ENCODE measurements at places on chromosomes 12 and 14.

- DNase-seq: no peak
Observed at GRCh38 chr12:104022786-104023185, 27.2 kb downstream of the GLT8D2 start.

DNA sequence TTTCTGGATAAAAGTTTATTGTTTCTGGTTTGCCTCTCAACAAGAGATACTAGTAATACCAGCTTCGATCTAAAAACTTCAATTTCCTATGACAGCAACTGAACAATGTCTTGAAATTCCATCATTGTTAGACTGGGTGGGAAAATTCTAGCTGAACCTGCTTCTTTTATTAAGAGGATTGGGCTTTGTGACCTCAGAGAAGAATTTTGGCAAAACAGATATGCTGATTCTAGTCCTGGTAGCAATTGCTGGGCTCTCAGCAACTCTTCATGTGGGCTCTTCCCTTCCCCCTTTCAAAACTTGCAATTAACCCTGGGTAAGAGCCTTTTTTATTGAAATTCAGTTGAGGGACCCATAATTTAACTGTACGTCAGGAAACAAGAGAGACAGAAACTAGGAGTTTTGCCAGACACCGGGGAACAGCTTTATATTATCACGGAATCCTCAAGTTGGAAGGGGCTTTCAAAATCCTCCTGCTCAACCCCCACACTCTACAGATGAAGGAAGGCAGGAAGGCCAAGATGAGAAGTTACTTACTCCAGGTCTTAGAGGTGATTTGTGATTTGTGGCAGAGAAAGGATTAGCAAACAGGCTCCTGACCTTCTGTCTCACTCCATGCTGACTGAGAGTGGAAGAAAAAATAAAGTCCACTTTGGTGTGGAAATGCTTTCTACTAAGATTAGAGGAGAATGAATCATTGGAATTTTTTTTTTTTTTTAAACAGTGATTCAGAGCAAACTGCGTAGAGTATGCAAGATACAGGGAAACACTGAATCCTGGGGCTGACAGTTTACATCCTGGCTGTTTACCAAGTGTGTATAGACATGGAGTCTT is 239.0 kb upstream of the ATP2B1 start:
- no peak for DNase-seq

DNA sequence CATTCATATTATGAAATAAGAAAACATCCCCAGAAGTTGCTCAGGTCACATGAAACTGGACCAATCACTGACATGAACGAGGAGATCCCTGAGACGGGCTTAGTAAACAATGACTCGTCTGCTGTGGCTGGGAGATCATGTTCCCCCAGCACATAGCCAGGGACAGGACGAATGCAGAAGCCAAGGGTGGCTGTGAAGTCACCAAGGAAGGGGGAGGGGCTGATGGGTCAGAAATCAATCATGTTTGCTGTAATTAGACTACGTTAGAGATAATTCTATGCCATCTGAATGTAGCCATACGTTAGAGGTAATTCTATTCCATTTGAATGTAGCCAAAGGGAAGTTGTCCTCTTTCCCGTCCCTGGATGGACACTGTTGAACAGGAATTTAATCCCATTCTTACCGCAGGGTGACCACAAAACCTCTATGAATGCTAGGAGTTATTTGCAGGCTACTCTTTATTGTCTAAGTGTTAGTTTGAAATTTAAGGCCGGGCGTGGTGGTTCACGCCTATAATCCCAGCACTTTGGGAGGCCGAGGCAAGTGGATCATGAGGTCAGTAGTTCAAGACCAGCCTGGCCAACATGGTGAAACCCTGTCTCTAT is 332.9 kb downstream of the TMEM132D start:
- DNase-seq: no peak

DNA sequence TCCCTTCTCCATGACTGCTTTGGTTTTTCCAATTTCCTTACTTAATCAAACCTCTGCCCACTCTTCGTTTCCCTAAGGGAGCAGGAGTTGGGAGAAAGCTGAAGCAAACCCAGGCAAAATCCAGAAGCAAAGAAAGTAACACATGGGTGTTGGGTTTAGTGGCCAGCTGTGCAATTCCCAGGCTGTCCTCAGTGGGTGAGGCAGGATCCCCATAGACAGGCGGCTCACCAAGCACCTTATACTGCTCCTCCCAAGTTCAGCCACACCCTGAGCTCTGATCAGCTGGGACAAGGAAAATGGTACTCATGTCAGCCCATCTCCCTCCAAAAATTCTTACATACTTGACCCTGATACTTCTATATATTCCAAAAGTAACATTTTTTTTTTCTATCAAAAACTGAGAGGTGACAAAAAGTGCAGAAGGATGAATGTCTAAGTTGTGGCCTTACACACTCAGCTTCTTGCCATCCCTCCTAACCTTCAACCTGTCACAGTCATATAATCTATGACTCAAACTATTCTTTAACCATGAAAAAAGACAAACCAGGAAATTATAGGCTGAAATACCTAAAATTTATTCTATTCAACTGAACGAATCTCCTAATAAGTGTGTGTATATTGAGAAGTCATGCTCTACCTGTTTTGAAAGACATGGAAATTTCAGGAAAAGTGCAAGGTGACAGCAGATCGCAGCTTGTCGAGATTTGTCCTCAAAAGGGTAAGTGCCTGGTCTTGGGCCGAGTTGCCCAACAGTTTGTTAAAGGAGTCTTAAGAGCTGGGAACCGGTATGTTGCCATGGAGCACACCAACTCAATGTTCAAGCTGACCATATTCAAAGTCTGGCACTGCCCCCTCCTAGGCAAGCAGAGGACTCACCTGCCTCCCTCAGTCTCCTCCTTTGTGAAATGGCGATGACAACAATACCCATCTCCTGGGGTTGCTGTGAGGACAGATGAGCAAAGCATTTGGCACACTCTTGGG is 17.6 kb upstream of the ZFP36L1 start:
- DNase-seq: no peak

DNA sequence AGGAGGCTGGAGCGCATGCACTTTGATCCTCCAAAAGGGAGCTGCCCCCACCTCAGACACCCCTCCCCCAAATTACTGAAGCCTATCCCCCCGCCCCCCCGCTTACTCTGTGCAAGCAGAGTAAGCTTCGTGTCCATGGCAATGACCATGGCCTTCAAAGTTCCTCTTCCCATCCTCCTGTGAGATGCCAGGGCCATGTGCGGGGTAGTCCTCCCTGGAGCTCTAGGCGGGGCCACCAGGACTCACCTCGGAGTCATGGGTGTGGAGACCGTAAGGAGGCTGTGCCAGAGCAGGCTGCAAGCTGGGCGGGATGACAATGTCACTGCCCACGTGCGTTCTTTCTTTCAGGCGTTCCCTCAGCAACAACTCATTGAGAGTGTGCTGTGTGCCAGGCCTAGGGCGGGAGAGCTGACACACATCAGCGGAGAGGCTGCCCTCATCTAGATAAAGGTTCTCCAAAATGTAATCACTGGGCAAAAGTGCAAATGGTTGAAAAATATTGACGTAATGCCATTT is 66.8 kb downstream of the C14orf132 start:
- DNase-seq: no peak
